ENCODE measurements at places on chromosomes 11 and 22.

DNA sequence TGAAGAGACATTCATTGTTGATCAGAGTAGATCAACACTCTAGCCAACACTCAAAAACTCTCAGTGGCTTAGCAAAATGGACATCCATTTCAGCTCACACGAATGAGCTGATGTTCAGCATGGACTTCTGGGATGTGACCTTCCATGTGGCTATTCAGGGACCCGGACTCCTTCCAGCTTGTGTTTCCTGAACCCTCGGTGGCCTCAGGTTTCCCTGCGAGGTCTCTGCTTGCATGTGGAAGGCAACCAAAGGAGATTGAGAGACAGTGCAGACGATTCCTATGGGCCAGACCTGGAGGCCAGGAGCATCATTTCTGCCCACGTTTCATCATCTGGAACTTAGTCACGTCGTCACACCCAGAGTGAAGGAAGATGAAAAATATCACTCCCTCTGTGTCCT, 1137.4 kb downstream of the TBC1D22A start:
- DNase-seq, result no peak

DNA sequence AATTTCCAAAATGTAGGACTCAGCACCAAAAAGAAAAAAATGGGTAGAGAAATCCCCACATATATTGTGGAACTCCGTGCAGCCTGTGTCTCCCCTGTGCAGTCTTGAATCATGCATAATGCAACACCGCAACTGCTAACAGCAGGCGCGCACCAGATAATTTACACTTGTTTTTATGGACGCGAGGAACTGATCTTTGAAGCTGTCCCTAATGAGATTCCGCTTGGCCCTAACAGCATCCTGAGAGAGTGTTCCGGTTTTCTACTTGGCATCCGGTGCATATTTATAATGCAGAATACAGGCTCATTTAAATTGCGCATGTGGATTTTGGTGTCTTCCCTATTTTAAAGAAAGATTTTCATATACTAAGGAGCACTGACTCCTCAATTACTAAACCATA, 21.1 kb downstream of the MPPED2 start:
- no peak for DNase-seq

DNA sequence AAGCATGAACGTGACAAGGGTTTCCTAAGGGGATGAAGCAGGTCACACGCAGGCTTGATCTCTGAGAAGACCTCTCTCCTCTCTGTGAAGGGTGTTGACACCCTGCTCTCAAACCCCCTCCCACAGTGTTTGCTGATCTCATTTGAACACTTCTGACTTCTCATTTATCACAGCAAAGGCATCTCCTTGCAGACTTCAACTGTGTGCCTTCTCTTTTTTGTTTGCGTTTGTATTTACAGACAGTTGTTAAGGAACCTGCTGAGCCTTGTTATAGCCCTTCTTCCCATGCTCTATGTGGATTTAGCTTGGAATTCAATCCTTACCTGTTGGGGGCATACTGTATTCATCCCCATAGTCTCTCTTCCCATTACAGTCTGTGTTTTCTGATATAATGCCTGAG, 206.5 kb downstream of the NELL1 start:
- no peak for DNase-seq

GRCh38 chr11:17700991-17701390, 18.4 kb upstream of the MYOD1 start:
- no peak for DNase-seq

DNA sequence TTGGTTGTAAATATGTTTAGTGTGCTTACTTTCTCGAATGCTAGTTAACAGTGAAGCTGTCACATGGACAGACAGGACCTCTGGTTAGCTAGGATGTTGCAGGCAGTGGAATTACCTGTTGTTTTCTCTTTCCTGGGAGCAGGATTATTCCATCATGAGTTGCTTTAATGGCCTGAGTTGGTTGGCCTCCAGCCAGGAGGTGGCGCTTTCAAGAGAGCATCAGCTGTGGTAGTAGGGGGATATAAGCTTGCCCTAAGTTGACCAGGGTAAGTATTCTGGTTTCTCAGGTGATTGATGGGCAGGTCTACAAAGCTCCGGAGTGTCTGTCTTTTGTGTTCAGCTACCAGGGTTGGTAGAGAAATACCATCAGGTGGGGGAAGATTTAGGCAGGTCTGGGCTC, 43.5 kb downstream of the NELL1 start:
- no peak for DNase-seq

- no peak for DNase-seq
Observed at GRCh38 chr11:114150671-114151070, 91.2 kb downstream of the ZBTB16 start.

Data from activated naive CD4-positive, alpha-beta T cell (primary cell).